SK-N-SH treated with all-trans-retinoic acid at 6 μM for 48 hours (cell line): ENCODE measurements at places on chromosomes 5 and 9.

DNA sequence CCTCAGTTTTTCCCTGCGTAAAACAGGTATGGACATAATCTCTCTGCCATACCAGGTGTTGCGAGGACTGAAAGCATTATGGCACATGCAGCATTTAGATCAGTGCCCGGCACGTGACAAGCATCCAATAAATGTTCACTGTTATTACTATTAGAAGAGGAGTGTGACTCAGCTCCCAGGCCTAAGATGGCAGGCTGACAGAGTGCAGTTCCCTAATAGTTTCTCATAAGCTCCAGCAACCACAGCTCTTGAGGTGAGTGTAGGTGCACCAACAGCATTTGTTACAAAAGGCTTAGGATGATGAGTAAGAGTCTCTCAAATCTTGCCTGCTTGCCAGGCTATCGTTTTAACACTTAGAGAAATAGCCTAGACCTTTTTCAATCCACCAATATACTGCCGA, 28.9 kb upstream of the GLIS3 start:
- ATAC-seq = peak; percentile 45

DNA sequence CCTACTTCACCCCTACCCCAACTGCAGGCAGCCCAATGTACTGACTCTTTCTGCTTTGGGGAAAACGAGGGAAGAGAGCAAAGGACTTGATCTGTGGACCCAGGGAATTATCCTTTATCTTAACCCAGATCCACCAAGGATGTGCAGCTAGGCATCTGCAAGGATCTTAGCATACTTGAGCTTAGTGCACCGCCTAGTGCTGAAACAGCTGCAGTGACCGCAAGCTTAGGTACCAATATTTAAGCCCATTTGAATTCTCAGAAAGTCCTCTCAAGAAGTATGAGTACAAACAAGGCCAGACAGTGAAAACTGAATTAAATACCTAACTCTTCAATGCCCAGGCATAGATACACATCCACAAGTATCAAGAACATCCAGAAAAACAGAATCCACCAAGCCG, 576.7 kb upstream of the ADAMTS16 start:
- no peak for ATAC-seq

DNA sequence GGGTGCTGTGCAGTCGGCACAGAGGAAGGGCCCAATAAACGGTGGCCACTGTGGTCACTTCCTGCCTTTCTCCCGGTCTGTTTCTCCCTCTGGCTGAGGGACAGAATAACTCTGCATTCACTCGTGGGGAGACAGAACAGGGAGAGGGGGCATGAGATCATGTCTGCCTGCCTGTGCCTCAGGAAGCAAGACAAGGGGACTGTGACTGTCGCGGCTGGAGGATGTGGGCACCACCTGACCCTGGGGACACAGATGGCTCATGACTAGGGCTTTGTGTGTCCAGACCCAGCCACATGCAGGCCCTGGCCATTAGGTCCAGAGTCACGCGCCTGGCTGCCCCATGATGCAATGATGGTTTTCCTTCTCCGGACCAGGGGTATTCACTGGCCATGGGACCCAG, 5.8 kb downstream of the TRUB2 start:
- ATAC-seq = no peak

DNA sequence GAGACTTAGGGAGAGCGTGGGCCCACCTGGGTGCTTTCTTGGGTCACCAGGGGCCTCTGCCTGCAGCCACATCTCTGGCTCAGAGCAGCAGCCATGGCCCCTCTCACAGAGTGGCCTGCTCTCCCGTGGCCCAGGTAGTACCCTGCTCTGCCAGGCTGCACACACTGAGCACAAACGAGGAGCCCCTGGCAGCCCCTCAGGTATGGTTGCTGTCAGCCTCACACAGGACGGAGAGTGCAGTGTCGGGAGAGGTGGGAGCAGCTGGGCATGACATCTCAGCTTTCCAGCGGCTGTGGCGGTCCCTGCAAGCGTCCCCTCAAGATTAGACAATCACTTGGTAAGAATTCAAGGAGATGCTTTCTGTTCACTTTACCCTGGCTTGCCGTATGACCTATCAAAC, 137.0 kb upstream of the IRX4 start:
- no peak for ATAC-seq

DNA sequence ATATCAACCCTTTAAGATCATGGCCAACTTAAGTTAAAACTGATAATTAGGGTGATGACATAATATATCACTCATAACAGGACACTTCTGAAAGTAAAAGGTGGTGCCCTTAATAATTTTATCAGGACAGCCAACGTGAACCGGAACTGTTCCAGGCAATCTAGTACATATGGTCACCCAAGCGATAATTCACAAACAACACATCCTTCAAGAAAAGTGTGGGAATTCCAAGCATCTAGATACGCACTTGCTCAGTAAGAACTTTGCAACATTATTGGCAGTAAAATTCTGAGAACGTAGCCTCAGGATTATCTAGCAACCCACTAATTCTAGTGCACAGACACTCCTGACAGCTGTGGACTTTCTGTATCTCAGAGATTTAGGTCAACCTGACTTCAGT, 85.7 kb downstream of the ALDH7A1 start:
- no peak for ATAC-seq

- ATAC-seq = no peak
These were observed 379 bp upstream of the TICAM2 start for GRCh38 chr5:115602591-115603125.

DNA sequence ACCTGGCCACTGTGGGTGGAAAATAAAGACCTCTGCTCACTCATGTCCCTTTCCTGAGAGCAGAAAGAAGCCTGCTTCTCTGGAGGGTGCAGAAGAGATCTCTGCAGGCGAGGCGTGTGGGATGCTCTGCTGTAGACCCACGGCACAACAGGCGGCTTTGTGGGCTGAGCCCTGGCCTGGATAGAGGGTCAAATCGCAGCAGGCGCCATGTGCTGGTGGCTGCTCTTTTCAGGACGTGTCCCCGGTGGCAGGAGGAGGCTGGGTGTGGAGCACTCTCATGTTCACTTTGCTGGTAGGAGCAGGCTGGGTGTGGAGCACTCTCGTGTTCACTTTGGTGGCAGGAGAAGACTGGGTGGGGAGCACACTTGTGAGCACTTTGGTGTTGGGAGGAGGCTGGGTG, 35.1 kb downstream of the IRX4 start:
- ATAC-seq = no peak

DNA sequence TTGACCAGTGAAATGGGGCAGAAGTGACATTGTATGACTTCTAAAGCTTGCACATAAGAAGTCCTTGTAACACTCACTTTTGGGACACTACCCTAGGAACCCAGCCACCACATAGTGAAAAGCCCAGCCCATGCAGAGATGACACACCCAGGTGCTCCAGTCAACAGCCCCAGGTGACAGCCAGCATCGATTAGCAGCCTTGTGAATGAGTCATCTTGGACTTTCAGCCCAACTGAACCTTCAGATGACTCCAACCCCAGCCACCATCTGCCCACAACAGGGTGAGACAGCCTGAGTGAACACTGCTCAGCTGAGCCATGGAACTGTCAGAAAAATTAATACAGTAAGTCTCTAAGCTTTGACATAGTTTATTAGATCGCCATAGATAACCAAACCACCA, 458.6 kb downstream of the ZSWIM6 start:
- no peak for ATAC-seq

- no peak for ATAC-seq
These were observed 22.2 kb upstream of the MVB12B start for GRCh38 chr9:126304207-126304970.

- no peak for ATAC-seq
These were observed 1921.6 kb upstream of the WWC1 start for GRCh38 chr5:166369807-166370206.

- ATAC-seq = no peak
These were observed 49.2 kb downstream of the SIL1 start for GRCh38 chr5:139148986-139149385.

- no peak for ATAC-seq
These were observed 8.2 kb upstream of the SLC46A2 start for GRCh38 chr9:112898872-112899311.

DNA sequence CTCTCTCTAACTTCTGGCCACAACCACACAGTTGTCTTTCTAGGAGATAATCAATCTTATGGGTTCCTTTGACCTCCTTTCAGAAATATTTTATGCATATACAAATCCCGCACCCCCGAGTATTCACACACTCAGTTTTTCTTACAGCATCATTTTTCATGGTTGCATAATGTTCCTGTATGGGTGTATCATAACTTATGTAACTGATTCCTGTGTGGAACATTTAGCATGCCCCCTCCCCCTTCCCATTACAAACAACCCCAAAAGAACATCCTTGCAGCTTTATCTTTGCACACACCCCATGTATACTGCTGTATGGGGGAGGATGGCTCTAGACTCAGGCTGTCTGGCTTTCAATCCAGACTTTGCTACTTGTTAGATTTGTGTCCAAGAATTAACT, 93.8 kb downstream of the PSD2 start:
- no peak for ATAC-seq

DNA sequence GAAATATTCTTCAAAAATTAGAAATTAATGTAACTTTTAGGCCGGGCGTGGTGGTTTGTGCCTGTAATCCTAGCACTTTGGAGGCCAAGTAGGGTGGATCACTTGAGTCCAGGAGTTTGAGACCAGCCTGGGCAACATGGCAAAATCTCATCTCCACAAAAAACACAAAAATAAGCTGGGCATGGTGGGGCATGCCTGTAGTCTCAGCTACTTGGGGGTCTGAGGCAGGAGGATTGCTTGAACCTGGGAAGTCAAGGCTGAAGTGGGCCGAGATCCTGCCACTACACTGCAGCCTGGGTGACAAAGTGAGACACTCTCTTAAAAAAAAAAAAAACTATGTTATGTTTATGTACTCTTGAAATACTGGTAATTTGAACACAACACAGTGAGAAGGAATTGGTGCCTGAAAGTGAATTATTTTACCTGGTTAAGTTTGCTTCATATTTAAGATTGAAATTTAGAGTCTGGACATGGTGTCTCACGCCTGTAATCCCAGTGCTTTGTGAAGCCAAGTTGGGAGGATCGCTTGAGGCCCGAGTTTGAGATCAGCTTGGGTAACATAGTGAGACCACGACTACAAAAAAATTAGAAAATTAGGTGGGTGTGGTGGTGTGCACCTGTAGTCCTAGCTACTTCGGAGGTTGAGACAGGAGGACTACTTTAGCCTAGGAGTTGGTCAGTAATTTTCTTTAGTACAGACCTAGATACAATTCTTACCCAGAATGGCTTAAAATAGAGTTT, 15.0 kb downstream of the ARRDC3 start:
- ATAC-seq = no peak

- ATAC-seq = no peak
These were observed 318.0 kb downstream of the ADAMTS6 start for GRCh38 chr5:65163698-65164097.

DNA sequence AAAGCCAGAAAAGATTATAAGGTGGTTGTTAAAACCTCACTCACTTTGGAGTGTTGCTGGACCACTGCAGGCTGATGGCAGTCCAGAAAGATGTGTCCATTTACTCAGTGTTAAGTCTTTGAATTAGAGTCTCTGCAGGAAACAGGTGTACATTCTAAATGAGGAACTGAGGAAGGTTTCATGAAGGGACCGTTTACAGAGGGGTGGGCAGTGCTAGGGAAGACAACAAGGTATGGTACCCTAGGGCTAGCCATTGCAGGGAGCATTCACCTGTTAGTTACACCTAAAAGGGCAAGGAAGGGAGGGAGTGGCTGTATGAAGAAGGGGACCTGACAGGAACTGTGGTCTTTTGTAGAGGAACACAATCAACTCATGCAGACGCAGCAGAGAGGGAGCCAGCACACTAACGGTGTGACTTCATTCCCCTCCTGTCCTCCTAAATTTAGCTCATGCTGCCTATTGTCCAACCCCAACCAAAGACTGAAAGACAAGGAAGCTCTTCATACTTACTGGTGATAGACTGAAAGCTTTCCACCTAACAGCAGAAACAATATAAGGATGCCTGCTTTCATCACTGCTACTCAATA, 32.2 kb upstream of the PAX5 start:
- ATAC-seq = no peak

GRCh38 chr5:133818869-133819600, 149.4 kb downstream of the C5orf15 start:
- ATAC-seq = no peak

GRCh38 chr5:169343766-169344165, 42.8 kb upstream of the SLIT3 start:
- ATAC-seq = no peak

- no peak for ATAC-seq
These were observed 4.9 kb downstream of the GMCL2 start for GRCh38 chr5:178182158-178182876.

- peak; percentile 53; the same call in 2 of the 3 replicates for ATAC-seq
These were observed 36.2 kb downstream of the TNFSF15 start for GRCh38 chr9:114769624-114770023.

GRCh38 chr5:163695830-163696578, 190.6 kb downstream of the MAT2B start:
- peak; percentile 100 for ATAC-seq

DNA sequence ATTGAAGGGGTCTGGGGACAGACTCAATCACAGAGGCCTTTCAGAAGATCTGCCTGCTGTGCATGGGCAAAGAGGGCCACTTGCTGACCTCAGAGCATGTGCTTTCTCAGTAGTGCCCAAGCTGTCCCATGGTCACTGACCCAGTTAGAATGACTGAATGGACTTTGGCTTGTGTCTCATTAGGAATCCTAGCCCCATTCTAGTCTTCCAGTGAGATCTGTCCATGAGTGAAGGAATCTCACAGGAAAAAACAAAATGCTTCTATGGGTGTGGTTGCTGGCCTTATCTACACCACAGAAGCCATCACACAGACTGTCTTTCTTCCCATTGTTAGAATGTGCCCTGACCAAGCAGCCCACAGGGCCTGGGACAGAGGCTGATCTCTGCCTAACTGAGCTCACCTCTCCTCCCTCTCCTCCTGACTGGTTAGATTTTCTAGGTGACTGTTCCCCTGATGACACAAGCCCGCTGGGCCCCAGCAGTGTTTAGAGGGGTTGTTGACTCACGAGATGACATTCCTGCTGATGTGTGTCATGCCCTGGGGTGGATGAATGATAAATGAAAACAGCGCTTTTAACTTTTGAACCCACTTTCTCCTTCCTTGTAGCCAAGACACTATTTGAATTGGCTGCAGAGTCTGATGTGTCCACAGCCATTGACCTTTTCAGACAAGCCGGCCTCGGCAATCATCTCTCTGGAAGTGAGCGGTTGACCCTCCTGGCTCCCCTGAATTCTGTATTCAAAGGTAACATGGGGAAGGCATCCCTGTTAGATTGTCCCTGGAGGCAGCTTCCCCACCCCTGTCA, 24.8 kb downstream of the TGFBI start:
- peak; percentile 63 for ATAC-seq

GRCh38 chr9:78295731-78296130, 1.2 kb upstream of the PSAT1 start:
- no peak for ATAC-seq

- ATAC-seq = no peak
These were observed 106.7 kb downstream of the ADAMTS2 start for GRCh38 chr5:179238628-179238970.

DNA sequence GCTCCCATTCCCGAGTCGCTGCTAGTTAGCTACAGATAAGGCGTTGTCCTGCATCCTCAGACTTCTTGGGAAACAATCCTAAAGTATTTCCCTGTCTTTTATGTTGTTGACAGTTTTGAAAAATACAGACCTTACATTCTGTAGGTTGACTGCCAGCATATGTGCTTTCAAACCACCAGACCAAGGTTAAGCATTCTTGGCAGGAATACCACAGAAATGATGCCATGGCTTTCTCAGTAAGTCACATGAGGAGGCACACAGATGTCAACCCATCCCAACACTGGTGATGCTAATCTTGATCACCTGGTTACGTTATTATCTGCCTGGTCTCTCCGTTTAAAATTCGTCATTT, 871 bp downstream of the GLE1 start:
- ATAC-seq = peak; percentile 18

- no peak for ATAC-seq
These were observed 45.1 kb upstream of the PUM3 start for GRCh38 chr9:2889023-2889422.

GRCh38 chr9:114434878-114435311, 47.1 kb upstream of the AKNA start:
- ATAC-seq = peak; percentile 90
